ENCODE measurements at places on chromosomes 5 and 9.

GRCh38 chr9:81522716-81523551, 166.4 kb downstream of the TLE1 start:
- no peak for DNase-seq

DNA sequence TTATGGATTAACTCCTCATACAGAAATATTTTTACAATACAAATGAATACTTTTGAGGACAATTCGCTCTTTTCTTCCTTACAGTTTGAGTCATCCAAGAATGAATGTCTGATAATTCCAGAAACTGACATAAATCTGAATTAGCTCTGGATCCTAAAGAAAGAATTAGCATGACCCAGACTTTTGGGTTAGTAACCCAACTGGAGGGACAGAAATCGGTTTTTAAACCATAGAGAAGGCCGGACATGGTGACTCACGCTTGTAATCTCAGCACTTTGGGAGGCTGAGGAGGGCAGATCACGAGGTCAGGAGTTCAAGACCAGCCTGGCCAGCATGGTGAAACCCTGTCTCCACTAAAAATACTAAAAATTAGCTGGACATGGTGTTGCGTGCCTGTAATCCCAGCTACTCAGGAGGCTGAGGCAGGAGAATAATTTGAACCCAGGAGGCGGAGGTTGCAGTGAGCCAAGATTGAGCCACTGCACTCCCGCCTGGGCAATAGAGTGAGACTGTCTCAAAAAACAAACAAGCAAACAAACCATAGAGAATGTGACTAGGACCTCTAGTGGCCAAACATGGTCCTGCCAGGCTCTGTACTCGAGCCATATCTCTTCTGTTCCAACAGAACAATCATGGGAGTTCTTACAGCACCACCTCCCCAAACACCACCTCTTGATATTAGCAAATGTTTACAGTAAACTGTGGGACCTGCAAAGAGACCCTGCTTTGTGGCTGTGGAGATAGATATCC, 44.8 kb downstream of the LURAP1L start:
- no peak for DNase-seq

GRCh38 chr5:79666758-79667157, 22.9 kb upstream of the CMYA5 start:
- no peak for DNase-seq

DNA sequence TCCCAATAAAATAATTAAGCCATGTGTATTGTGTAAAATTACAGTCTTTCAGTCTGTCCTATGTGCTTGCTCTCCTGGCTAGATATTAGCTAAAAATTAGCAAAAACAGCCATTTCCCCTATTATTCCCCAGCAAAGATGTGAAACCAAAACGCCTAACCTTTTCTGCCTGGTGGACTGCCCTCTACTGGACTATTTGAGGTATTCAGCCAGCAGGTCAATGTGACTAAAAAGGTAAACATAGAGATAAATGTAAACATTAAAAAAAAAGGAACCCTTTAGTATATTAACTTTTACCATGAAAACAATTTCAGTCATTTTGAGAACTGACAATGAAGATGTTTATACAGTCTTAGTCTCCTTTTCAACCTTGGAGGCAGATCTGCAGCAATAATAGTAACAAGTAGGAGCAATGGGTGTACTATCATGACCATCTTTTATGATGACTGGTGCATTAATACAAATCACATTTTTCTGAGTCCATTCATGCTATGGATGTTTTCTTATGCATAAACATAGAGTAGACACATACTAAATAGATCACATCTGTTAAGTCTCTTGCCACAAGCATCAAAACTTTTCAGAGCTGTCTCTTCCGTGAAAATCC, 10.1 kb downstream of the ATG12 start:
- no peak for DNase-seq

DNA sequence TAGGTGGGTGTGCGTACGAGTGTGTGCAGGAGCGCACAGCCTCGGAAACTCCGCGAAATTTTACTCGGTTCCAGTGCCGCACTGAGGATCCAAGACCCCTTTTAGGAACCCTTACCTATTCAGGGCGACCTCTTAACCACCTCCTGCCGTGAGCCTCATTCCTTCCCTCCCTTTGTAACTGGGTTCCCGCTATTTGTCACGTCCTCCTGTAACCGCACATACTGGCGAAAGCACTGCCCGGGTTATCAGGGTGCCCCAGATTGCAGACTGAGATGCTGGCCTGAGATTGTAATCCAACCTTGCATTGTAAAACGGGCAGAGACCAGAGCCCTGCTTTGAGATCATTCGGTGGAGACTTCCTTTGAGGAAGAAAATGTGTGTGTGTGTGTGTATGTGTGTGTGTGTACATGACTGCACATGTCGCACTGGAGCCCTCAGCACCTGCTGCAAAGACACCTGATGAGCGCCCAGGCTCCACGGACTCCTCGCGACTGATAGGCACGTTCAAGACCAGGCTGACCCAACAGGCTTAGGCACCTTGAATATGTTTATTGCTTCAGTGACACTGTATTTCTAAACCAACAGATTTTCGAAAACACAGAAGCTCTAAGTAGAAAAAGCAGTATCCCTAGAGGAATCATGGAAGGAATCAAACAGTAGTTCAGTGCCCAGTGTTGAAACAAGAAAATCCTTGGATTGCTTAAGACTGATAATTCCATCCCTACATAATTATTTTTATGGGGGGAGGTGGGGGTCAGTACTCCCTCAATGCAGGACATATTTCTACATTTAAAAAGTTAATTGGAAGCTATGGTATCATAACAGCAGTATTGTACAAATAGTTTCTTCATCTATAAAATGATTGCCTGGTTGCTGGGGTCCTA, 86.5 kb upstream of the TNFAIP8 start:
- no peak for DNase-seq

GRCh38 chr9:120592210-120592609, 12.2 kb upstream of the CDK5RAP2 start:
- no peak for DNase-seq

DNA sequence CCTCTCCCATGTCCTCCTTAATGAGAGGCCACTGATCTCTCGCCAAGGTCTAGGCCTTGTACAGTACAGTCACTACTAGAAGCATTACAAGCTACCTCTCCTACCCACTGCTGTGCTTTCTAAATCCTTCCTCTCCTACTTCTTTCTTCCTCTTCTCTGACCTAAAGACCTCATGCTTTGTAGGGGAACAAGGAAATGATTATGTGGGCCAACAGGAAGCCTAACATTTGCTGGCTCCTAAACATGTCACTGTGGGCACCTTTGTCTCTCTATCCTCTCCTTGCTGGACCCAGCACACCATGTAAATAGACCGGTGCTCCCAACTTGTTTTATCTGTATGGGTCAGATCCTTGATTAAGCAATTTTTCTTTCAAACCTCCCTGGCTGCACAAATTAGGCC, 16.7 kb downstream of the SLC28A3 start:
- DNase-seq = no peak

- no peak for DNase-seq
These were observed 164.8 kb upstream of the OTULINL start for GRCh38 chr5:14416621-14417275.

GRCh38 chr9:673264-673965, 168.1 kb upstream of the DMRT1 start:
- DNase-seq = no peak

- DNase-seq = no peak
These were observed 22.1 kb downstream of the CEP72 start for GRCh38 chr5:634191-634590.

DNA sequence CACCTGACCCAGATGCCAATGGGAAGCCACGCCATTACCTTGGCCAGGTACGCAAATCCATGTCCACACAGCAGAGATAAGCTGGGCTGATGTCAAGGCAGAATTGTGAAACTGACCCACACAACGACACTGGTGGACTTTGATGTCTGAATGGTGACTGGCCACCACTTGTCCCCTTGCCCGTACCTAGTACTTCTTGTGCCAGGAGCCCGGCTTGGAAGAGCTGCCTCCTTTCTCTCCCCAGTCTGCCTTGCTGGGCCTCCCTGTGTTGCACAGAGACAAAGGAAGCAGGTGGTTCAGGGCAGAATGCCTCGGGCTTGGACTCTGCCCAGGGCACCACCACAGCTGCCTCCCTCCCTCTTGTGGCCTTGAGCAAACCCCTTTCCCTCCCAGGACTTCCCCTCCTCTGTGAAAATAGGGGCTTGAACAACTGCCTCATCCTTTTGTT, 23.3 kb downstream of the PTGES2 start:
- DNase-seq = no peak

- DNase-seq = no peak
These were observed 145.4 kb downstream of the GABBR2 start for GRCh38 chr9:98563212-98563907.
